AG09309 (cell line): ENCODE measurements at places on chromosomes 7 and 10.

GRCh38 chr7:66362136-66362535 is 157.0 kb downstream of the TPST1 start:
- DNase-seq: no peak

DNA sequence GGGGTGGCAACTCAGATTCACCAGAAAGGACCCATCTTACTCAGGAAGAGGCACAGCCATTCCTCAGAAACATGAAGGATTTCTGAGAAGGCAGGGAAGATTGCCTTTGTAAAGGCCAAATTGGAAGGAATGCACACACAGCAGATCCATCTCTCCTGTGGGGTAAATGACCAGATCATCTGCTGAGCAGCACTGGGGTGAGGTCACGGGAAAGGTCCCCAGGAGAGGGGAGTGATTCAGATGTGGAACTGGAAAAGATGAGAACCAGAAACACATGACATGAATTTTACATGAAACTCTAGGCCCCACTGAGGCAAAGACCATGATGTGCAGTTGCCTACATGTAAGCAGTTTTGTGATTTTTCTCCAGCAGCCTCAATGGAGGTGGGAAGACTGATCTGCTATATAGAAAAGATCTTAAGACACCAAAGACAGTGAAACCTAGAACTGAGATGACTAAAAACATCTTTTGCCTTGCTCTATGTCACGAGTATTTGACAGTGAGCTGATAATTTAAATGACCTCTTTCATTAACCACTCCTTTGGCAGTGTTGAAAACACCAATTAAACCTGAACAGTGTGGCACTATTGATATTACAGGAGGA is 91.6 kb downstream of the AMPH start:
- no peak for DNase-seq

DNA sequence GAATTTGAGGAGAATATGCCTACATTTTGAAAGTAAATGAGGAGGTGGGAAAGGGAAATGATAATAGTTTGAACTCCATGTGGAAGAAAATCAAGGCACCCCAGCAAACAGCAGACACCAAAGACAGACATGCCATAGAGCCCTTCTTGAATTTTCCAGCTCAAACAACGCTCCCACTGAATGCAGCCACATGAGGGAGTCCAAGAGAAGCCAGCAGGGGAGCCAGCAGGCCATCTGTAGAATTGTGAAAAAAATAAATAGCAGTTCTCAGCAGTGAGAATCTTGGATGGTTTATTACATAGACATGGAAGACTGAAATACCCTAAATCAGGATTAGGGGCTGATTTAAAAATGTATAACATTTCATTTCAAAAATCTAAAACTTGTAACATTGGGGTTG is 1567.3 kb upstream of the LRRTM3 start:
- DNase-seq: no peak

GRCh38 chr7:96591159-96591899 is 118.3 kb downstream of the SEM1 start:
- DNase-seq: no peak

DNA sequence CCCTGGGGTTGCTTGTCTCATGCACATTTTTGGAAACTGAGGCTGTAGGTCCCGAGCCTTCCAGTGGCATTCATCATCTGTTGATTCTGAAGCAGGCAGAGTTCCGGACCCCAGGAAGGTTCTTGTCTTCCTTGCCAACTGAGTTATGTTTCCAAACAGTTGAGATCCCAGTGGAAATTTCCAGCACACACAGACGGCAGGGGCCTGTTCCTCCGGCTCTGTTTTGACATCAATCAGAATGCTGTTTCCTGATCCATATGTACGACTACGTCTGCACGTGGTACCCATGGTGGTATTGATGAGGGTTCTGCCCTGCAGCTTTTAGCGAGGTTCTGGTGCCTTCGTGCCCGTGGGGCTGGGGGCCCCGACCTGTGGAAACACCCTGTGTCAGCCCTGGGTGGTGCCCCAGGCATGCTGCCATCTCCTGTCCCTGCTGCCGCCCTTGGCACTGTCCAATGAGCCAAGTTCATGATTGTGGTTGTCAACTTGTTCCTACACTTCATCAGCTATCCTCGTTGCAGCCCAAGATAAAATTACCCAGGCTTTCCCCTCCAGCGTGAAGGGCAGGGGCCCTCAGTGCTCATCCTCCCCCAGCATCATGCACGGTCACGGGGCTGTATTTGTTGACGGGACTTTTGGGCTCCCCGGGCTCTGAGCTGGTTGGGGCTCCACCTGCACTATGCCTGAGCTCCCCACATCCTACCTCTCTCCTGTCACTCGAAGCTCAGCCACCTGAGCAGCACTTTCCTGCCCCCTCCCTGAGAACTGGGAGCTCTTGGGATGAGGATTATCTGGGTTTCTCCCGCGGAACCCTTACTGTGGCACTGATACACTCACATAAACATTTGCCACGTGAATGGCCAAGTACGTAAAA is 7.8 kb upstream of the DPYSL4 start:
- DNase-seq: no peak

- no peak for DNase-seq
Observed at GRCh38 chr10:2914741-2915140, 152.6 kb upstream of the PFKP start.

DNA sequence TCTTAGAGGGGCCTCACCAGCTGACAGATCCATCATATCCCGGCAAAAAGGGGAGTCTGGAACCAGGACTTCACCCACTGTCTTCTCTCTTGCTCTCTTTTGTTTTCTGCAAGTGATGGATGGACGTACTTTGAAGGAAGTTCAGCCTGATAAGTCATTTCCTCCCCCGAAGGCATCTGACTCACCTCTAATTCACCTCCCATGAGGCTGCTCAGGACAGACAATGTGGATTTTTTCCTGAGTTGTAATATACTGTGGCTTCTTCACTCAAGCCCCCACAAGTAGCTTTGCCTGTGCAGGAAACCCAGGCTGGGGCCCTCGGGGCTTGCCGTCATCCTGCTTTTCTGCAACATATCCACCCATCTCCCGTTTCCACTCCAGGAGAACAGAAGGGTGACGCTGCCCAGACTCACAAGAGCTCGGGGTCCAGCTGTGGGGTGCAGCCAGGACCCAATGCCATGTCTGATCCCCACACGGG is 70.4 kb downstream of the ASB13 start:
- DNase-seq: peak; percentile 71

GRCh38 chr7:112145206-112145605 is 61.0 kb downstream of the DOCK4 start:
- DNase-seq: no peak

DNA sequence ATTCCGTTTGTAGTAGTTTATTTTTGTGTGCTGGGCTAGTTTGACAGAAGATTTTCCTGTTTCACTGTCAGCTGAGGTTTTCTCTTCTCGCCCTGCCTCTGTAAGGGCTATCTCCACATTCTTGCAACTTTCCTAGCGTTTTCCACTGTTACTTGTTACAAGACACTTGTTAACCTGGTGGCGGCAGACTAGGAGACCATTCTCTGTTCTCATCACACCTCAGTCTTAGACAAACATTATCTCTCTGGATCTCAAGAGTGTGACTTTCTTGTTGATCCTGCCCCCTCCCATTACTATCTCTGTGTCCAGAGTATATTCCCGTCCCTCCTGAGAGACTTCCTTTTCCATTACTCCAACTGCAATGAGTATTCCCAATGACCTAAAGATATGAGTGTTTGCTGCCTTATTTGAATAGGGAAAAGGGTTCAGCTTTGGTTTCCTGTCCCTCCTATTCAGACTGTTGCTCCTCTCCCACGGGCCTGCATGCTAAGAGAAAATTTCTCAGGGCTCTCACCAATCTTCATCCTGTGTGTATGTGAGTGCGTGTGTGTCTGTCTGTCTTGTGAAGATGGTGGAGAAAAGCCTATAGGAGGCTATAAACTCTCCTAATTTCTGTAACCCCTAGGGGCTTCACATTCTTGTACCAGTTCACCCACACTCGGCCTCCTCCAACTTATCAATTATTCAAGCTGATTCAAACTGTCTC is 722.4 kb upstream of the POT1 start:
- DNase-seq: no peak

DNA sequence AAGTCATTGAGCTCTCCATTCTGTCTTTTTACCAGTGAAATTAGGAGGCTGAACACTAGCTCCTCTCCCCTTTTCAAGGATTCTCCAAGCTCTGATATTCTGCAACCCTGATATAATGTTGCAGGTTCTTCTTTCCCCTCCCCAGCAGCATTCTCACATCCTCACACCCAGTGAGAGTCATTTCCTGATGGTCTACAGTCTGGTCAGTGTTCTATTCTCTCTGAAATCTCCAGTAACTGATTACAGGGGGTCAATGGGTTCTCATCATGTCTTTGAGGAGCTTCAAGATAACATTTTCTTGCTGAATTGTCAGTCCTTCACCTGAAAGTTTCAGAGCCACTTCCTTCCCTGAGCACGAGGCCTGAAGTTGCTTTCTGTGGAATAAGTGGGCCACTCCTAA is 299.4 kb downstream of the PTEN start:
- no peak for DNase-seq

DNA sequence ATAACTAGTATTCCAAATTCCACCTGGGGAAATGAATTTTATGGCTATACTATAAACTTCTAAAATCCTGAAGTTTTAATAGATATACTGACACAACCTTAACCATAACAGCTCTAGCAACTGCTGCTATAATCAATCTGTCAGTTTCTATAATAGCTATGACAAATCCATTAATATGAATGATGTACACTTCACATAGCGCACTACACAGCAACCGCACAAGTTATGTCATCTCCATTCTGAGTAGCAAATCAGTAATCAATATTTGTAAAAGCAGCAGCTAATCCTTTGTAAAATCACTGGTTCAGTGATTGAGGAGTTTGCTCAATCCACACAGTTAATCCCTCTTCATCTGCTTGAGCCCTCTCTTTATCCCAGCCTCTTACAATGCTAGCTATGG is 105.3 kb downstream of the SKAP2 start:
- DNase-seq: no peak

GRCh38 chr10:12388671-12389070 is 39.3 kb downstream of the CAMK1D start:
- DNase-seq: no peak

DNA sequence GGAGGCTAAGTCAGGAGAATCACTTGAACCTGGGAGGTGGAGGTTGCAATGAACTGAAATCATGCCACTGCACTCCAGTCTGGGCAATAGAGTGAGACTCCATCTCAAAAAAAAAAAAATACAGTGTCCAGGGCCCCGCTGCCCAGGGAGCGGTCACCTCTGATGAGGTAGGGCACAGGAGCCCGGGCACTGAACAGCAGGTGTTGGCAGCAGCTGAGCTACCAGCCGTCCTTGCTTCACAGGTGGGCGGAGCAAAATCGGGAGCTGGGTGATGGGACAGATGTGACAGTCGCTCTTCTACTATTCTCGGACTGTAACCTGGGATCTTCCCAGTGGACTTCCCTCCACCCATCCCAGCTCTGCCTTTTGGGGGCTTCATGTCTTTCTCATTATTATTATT is 49.4 kb downstream of the GTF2IRD1 start:
- DNase-seq: no peak

DNA sequence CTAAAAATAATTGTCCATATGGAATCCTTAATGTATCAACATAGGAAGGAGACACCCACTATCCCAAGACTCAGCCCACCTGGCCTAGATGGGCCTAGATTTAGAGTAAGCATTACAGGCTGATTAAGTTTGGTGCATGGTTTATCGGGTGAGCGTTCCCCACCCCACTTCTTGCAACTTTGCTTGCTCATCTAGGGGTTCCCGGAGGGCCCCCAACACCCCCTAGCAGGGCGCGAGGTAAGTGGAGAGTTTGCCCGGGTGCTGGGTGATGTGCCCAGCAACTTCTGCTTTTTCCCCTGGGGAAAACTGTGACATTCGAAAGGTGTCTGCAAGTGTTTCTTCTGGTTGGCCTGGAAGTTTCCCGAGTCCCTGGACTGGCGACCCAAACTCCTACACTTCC is 31.7 kb downstream of the SKIDA1 start:
- no peak for DNase-seq

DNA sequence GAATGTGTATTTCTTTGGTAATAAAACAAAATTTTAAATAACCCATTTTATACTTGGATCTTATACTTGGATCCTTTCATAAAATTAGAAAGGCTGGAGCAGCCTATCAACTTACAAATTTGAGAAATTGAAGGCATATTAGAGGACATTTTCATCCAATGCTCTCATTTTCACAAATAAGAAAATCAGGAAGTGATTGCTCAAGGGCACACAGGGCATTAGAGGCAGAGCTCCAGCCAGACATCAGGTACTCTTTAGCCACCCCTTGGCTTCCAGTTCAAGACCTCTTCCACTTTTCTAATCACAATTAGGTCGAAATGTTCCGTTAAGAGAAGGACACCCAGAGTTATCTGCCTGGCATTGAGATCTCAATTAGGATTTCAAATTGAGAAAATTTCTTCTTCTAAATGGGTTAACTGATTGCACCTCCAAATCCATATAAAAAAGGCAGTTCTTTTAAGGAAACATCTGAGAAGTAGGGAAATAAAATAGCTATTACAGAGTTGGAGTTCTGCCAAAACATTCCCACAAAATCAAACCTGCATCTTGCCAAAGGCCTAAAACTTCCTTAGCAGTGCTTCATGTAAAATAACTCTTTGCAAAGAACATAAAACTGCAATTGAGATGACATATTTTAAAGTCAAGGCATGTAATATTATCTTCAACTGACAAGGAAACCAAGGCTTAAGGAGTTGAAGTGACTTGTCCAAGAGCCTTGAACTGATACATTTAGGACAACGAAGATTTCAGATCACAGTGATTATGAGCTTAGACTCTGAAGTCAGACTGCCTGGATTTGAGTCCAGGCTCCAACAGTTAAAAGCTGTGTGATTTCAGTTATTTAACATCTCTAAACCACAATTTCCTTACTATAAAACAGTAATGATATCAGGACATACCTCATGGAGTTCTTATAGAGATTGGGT is 2.4 kb downstream of the ACTA2 start:
- DNase-seq: no peak

DNA sequence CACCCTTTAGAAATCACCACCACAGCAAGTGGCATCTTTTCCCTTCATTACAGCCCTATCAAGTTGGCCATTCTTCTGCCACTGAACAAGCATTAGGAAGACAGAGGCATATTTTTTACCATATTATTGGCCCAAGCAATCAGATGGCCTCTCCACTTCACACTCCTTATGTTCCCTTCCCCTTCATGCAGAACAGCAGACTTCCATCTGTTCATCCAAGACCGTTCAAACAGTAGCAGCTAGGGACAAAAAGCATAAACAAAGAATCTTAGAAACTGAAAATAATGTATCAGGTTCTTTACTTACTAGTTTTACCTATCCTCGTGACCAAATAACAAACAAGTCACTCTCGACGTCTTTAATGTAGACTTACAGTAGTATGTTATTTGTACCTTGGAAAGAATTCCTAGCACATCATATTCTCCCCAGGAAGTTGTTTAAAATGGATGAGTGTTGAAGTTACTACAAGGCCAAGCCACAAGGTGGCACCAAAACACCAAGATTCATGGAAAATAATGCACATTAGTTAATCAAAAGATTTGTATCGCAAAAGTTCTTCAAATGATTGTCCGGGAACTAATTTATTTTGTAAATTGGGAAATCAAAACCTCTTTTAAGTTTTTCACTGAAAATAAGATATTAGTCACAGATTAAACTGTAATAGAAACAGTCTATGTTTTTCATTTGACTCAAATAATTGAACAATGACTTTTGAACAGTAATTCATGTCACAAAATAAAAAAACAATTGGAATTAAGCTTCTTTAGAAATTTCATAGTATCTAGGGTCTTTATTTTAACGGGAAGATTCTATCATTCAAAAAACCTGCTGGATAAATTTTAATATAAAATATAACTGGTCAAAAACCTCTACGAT is 112.1 kb downstream of the VPS41 start:
- DNase-seq: peak; percentile 16

- DNase-seq: no peak
Observed at GRCh38 chr7:42234736-42235135, 2.3 kb downstream of the GLI3 start.
